Calu3 (cell line): ENCODE measurements at places on chromosomes 5 and 9.

- DNase-seq = no peak
Measured at GRCh38 chr9:123954518-123955280, 24.8 kb upstream of the DENND1A start.

- no peak for DNase-seq
Measured at GRCh38 chr5:125410537-125411070, 664.2 kb upstream of the ZNF608 start.

DNA sequence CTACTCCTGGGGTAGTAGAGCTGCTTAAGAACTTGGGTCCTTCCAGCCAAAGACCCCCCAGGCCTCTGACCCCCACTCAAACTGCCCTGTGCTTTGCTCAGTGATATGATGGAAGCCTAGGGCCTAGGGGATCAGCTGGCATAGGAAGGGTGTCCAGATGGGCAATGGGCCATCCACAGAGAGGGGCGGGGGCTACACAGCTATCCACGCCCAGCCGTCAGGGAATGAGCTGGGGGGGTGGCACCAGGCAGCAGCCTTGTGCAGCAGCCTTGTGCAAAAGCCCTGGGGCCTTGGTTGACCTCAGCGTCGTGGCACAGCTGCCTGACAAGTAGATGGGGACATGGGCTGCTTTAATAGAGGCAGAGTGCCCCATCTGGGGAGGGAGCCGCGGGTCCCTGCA, 43.2 kb downstream of the DAB2IP start:
- DNase-seq = no peak

DNA sequence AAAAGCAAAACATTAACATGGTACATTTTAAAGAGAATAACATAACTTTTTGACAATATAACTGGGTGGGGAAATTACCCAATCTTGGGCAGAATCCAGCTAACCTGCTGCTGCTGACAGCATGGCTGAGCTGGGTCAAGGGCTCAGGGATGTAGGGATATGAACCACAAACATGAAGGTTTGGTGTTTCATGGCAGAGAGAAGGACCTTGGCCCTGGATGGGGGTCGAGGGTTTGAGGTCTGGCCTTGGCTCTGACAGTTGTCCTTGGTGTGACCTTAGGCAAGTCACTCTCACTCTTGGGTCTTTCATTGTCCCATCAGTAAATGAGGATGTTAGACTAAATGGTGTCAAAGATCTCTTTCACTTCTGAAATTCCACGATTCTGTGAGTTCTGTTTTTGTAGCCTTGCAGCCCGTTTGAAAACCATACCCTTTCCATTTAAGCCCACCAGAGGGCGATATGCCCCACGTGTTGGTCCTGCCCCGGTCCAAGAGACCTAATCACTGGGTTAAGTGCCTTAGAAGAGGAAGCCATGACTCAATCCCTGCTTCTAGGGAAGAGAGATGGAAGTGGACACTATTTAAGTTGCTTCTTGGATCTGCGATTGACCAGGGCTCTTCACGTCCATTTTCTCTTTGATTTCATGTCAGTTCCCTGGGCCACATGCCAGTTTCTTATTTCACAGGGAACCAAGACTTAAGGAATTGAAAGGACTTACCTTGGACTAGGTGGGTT, 56.8 kb upstream of the TEX48 start:
- DNase-seq = peak; percentile 69

DNA sequence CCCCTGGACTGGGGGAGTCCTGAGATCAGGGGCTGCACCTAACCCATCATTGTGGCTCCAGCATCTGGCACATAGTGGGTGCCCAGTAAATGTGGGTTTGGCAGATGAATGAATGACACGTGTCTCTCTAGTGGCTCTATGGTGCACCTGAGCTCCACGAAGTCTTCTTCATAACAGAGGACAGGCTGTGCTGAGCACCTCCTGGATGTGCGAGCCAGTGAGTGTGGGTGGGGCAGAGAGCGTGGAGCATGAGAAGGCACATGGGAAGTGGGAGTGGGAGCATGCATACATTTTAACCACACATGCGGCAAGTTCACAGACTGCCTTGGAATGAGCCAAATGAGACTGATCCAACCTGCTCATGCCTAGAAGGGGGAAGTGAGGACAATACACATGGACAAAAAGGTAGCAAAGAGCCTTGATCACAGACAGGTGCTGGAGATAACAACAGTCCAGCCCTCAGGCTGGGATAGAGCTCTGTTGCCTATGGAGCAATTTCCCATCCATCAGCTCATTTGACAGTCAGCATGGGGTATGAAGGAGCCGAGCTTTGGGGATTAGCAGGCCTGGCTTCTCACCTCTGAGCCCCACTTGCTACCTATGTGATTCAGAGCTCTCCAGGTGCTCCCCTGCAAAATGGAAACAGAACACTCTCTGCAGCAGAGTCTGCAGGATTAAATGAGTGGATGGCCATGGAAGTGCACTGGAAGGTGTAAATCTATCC, 76.2 kb upstream of the TBC1D2 start:
- no peak for DNase-seq

DNA sequence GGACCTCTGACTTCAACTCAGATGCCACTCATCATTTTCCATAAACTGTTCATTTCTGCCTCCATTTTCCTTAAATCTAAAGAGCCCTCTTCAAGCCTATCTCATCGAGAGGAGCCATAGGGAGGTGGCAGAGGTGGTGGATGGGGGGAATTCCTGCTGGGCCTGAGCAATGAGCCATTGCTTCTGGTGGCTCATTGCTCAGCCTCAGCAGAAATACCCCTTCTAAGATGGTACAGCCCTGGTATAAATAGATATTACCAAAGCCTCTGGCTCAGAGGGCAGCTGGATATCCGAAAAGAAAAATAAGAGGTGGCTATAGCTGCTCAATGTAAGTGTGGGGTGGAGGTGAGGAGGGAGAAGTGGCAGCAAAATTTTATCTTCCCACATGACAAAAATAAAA, 313.5 kb downstream of the CAAP1 start:
- DNase-seq = no peak

GRCh38 chr5:93404246-93404645, 176.8 kb downstream of the NR2F1-AS1 start:
- DNase-seq = no peak

DNA sequence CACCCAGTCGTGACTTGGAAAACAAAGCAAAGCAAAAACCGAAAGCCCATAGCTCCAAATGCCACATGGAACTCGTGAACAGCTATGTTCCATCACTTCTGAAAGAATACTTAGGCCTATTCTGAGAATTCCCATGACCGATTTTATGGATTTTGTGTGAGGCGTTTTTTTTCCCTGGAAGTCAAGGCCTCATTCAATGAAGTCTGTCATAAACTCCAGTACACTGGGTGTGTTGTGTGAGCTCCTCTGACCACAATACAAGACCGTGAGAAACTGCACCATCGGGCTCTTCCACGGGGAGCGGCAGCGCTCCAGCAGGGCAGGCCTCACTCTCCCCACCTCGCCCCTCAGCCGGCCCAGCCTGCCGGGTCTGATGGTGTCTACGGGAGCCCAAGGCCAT, 209.5 kb downstream of the FANCC start:
- no peak for DNase-seq

DNA sequence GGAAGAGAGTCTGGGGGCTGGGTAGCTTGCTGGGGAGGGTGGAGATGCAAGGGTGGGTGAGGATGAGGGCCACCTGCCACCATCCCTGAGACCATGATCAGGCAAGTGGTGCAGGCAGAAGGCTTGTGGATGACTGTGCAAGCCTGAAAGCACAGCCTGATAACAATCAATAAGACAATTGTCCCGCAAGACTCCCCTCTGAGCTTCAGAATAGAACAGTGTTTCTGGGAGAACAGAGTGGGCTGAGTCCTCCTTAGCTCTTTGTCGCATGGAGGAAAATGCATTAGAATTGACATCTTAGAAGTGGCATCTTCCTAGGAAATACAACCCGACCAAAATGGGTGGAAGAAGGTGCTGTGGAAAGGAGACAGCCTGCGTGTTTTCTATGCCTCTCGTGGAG, 6.6 kb downstream of the GADD45G start:
- DNase-seq = no peak

DNA sequence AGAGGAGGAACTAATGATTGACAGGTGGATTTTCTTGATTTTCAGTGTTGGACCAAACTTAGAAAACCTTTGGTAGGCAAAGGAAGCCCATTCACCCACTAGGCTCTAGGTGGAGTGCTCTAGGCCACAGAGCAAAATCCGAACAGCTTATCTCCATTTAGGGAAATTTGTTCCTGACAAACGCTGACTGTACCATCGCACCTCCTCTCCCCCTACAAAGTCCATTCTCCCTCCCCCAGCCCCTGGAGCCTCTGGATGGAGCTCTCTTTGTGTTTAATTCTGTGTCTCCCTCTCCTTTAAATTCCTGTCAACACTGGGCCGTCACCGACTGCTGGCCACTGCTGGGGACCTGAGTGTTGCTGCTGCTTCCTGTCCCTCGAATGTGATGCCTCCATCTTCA, 350.1 kb upstream of the IRX2 start:
- no peak for DNase-seq

- DNase-seq = no peak
Measured at GRCh38 chr5:88583471-88583870, 299.5 kb downstream of the MEF2C start.

- no peak for DNase-seq
Measured at GRCh38 chr5:2302169-2302568, 419.4 kb upstream of the IRX4 start.

- DNase-seq = no peak
Measured at GRCh38 chr5:150056075-150056443, 30.3 kb downstream of the CSF1R start.

GRCh38 chr5:6188344-6188743, 190.0 kb downstream of the MED10 start:
- DNase-seq = no peak

DNA sequence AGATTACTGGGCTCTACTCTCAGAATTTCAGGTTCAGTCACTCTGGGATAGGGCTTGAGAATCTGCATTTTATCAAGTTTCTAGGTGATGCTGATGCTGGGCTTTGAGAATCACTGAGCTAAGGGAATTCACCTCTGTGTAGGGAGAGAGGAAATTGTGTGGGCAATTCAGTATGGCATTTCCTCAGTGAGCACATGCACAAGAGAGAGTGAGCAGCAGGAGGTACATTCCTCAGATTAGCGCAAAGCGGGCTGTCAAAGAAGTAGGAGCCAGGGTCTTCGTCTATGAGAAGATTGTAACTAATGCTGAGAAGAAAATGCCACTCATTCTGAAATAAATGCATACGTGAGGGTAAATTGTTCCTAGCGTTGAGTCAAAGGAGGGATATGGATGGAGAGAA, 175.9 kb downstream of the KIF4B start:
- DNase-seq = no peak

- no peak for DNase-seq
Measured at GRCh38 chr9:134621558-134622110, 20.0 kb upstream of the COL5A1 start.

DNA sequence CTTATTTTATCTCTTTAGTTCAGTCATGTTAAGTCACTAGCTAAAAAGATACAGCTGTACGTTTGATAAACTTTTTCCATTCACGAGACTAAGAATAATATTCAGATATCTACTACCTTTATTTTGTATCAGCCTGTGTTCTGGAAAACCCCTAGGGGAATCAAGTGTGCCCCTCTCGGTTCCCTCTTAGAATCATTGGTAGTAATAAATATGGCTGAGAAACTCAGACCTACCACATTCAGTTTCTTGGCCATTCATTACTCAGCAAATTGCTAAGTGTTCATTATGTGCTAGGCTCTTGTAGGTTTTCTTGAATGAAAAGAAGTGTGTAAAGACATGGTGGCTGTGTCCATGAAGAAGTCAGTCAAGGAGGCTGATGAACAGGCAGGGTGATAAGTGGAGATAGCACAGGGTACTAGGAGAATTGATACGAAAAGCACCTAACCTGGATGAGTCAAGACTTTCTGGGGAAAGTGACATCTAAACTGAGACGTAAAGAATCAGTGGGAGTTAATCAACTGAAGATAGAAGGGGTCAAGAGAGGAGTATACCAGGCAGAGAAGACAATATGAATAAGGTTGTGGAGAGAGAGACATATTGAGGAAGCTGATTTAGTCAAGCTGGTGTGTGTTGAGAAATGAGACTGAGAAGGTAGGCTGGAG, 86.2 kb downstream of the CSNK1G3 start:
- no peak for DNase-seq

- DNase-seq = no peak
Measured at GRCh38 chr9:121921444-121921843, 171.7 kb downstream of the TTLL11 start.

- DNase-seq = peak; percentile 51
Measured at GRCh38 chr9:87498046-87498810, 561 bp downstream of the DAPK1 start.

GRCh38 chr5:170444181-170444580, 55.0 kb upstream of the KCNMB1 start:
- DNase-seq = no peak

DNA sequence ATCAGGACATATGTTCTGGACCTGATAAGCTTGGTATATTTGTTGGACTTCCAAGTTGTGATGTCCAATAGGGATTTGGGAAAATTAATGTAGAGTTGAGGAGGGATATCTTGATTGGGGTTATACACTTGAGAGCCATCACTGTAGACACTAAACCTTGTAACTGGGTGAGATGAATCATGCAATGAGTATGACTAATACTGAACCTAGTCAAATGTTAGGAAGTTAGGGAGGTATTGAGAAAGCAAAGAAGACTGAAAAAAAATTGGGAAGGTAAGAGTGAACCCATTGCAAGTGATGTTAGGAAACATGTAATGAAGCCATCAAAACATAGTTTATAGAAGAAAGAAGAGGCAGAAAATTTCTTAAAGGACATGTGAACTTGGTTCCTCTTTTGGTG, 668.4 kb upstream of the CDH9 start:
- DNase-seq = no peak

DNA sequence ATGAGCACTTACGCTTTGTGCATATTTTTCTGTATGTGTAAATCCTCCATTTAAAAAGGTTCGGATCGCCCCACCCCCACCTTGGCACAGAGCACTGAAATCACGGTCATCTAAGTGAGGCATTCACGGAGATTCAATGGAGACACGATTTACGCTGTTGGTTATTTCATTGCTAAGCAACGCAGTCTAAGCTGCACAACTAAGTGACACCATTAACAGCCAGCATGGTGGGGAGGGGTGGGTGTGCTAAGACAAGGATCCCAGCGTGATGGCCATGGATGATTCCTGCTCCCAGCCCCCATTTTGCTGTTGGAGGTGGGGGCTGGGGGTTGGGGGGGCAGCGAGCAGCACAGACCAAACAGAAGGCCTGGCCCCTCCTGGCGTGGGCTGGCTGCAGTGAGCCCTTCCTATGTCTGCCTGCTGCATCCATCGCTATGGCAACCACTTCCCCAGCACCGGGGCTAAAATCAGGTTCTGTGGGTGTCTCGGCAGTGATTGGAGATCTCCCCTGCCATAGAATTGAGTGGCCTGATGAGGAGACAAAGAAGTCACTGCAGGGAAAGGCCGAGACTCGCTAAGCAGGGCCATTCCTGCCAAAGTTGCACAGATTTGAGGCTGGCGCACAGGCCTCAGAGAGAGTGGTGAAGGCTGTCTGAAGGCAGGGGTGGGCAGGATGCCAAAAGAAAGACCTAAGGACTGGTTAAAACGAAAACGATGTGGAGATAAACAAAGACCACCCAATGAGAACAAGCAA, 14.3 kb upstream of the MARCHF6 start:
- no peak for DNase-seq

DNA sequence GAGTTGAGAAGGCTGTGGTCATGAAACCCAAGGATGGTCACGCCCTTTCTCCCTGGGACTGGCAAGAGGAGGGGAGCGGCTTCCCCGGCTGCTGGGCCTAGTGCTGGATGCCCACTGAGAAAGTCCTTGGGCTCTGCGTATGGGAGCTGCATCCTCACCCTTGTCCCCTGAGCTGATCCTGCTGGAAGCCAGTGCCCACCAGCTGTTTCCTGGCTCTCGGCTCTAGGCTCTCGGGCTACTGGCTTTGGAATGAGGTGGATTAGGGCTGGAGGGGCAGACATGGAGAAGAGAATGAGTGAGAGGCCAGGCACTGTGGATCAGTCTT, 149.3 kb upstream of the PPP1R26 start:
- DNase-seq = no peak
